ENCODE measurements at places on chromosomes 16 and 17.

GRCh38 chr16:86527366-86527765, 17.0 kb downstream of the FOXF1 start:
- DNase-seq: no peak

DNA sequence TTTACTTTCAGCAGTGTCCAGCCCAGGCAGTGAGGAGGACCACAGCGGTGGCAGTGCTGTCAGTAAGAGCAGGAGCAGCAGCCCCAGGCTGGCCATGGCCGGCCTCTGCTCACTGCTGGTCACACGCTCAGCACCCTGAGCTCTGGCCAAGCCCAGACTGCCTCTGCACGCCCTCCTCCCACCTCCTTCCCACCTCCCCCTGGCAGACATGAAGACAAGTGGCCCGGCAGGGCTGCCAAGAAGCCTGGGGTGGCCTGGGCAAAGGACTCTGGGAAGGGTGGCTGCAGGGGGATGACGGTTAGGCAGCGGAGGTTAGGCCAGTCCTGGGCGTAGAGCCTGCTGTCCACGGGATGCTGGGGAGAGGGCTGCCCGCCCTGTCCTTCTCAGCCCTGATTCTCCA, at the start of gene C16orf89:
Gene C16orf89 (minus strand): TSS at position 144 of the 400 bp plus-strand sequence. CDS start 48 bp downstream, at position 96.
- no peak for DNase-seq

DNA sequence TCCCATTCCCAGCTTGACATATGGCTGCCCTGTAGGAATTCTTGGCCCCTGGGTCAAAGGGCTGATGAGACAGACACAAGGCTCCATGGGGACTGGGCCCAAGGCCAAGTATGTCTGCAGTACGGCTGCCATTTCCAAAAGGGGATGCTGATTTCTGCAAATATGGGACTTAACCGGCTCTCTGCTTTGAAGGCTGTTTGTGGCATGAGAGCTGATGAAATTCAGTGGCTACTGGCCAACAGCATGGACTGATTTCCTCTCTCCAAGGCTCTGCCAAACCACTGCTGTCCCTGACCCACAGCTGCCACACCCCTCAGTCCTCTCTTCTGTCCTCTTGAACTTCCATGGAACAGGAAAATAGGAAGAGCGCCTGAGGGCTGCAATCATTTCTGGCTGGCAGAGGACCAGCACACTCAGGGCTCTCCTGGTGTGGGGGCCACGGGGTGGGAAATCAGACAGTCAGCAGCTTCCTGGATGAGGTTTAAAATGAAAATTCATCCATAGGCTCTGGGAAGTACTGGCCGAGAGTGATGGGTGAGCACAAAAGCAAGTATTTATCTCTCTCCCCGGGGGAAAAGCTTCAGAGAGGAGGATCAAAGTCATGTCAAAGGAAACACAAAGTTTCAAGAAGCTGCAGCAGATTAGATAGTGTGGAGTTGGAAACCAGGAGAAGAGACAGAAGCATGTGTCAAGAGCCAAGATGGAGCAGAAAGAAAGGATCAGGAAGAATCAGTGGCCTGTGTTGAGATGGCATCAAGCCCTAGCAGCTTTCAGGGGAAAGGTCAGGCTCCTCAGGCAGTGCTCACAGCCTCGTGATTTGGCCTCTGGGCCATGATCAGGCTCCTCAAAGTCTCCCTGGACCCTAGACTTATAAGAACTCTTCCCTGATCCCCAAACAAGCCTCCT, 64.1 kb upstream of the SREBF1 start:
- no peak for DNase-seq

DNA sequence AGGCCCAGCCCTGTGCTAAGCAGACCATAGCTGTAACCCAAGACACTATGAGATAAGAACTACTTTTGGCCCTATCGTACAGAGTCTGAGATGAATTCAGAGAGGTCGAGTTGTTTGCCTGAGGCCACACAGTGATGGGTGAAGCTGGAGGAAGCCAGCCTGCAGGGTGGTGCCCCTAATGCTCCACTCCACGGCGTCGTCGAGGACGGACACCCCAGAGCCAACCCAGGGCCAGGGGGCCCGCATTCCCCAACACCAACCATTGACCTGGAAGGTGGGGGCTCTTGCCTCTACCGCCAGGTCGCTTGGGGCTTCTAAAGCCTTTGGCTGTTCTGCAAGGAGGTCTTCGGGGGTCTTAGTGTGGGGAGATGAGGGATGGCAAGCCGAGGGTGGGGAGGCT, 84.1 kb downstream of the IRF8 start:
- DNase-seq: no peak

DNA sequence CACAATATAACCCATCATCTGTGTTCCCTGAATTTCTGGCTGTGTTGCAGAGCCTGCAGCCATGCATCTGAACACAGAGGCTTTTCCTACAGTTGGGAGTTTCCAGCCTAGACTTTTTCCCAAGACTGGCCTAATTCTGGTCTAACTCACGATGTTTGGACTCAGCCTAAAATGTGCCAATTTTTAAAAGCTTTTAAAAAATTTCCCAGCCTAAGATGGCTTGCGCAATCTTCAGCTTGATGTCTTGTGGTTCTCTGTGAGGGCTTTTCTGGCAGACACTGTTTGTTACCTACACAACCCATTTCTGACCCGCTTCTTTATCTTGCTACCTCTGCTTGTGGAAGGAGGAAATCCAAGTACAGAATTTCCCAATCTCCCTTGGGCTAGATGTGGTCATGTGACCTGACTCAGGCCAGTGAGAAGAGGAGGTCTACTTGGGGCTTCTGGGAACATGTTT, 72.7 kb upstream of the GAS7 start:
- no peak for DNase-seq

DNA sequence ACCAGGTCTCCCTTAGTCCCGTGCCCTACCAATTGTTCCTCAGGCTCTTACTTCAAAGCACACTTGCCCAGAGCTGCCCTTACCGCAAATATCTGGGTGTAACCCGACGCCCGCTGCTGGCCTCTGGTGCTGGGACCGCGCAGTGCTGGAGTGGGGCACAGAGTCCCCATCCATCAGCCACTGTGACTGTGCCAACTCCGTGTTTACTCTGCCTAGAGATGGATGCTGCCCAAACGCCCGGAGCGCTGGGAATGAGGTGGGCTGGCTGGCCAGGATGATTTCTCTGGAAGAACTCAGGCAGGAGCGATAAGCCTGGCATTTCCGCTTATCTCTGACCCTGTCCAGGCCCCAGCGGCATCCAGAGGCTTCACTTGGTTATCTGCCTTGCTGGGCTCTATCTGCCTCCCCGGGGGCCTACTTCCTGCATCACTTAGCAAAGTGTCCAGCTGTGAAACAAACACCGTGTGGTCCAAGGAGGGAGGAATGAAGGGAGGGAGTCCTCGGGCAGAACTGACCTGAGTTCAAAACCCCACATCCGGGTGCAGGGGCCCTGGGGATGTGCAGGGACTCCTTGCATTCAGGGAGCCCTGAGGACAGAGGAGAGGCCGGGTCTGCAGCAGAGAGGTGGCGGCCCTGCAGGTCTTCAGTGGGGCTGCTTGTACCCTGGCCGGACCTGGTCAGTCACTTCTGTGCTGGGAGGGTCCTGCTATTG, 9.4 kb upstream of the MYLK3 start:
- no peak for DNase-seq

- no peak for DNase-seq
These were observed 655 bp upstream of the GPR139 start for GRCh38 chr16:20074099-20074991.

DNA sequence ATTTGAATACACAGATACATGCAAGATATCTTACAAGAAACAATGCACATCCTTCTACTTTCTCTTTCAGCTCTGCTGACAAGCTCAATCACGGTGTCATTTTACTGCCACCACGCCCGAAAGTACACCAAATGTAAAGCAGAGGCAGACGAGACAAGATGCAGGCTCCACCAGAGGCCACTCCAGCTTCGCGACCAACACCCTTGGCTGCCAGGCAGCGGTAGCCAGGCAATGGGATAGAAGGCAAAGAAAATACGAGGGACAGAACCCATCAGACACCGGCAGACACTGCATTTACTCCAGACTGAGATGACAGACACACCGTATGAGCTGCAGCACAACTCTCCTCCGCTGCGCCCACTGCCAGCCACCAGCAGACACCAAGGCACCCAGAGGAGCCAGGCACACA, 41.0 kb downstream of the USP22 start:
- no peak for DNase-seq

DNA sequence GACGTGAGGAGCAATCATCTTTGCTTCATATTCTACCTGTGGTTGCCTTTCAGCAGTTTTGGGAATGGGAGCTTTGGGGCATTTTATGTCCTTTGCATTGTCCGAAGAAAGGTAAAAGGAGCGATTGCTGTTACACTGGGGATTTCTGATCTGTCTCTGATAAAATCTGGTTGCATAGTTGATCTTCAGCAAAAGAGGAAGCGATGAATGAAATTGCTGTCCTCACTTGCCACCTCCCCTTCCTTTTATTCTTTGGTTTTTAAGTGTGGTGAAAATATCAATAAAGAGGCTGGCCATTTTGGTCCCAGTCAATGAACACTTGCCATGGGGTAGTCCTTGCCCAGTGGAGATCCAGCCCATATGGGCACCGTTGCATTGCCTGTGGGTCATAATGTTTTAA, 236.8 kb downstream of the MSI2 start:
- DNase-seq: no peak

DNA sequence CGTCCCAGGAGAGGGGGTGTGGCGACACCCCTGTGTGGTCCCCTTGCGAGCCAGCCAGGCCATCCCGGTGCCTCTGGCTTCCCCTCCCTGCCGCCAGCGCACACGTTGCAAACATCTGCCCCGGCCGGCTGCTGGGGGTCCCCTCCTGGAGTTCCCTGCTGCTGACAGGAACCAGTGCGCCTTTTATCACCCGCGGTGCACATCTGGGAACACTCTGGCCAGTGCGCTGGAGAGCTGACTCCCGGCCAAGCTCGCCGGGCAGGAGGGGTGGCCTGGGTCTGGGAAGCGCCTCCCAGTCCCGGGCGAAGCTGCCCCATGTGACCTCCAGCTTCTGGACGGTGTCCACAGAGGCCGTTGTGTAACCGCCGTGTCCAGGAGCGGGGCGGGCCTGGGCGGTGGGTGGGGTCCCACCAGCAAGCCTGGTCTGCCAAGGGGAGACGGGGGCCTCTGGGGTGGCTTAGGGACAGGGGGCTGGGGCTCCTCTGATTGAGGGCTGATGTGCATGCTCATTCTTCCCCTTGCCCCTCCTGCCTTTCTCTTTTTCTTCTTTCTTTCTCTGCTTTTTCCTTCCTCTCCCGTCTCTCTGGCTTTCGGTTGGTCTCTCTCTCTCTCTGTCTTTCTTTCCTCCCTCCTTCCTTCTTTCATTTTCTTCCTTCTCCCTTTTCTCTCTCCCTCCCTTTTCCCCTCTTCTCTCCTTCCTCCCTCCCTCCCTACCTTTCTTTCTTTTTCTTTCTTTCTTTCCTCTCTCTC, 25.2 kb upstream of the CIBAR2 start:
- DNase-seq: no peak

GRCh38 chr17:1755252-1755826, 6.5 kb upstream of the SERPINF1 start:
- DNase-seq: no peak

GRCh38 chr17:2398655-2399571, 1.9 kb downstream of the MNT start:
- DNase-seq: peak; percentile 77

GRCh38 chr17:48626245-48627117, at the start of gene HOXB9:
TSS of gene HOXB9 (minus strand) at chr17:48626358. CDS start at chr17:48626269, 89 bp downstream.
- DNase-seq: no peak

- peak; percentile 24 for DNase-seq
These were observed 207.3 kb downstream of the CCDC182 start for GRCh38 chr17:57537524-57538410.

DNA sequence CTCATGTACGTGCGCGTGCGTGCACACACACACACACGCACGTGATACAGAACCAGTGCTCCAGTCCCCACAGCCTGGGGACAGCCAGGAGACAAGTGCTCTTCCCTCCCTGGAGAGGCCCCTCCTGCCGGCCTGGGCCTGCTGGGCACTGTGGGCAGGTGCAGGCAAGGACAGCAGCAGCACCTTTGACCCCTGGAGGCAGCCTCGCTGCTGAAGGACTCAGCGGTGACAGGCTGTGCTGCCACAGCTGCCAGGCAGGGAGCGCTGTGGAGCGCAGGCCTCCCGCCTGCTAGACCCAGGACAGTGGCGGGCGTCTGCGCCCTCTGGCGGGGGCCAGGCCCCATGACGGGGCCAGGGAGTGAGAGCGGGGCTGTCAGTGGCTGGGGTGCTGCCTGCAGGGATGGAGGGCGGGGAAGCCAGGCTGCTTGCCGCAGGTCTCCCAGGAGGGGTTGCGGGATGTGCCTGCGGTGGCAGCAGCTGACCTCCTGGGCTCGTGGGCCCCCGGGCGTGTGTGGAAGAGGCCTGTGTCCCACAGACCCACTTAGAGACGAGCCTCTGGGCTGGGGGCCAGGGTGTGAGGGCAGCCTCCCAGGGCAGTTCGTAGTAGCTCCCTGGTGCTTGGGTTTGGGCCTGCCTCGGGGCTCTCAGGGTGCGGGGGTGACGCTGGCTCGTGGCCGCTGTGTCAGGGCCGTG, 63.5 kb upstream of the PVALEF start:
- peak; percentile 89 for DNase-seq

DNA sequence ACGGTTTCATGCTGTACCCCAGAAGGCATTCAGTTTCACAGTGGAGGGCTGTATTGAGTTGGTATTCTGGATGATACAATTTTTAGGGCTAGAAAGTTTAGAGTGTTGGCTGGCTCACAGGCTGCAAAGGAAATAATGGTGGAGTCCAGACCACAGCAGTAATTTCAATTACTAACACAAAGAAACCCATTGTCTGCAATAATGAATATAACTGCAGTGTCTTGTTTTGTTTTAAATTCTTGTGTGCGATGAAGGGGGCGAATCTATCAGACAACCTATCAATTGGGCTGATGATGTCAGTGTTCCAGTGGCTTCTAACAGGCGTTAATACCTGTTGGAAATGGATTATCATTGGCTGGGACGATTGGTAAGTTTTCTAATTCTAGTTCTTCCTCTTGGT, 1.5 kb downstream of the SP2 start:
- no peak for DNase-seq

- no peak for DNase-seq
These were observed 80.6 kb downstream of the OR1D5 start for GRCh38 chr17:2982854-2983253.

GRCh38 chr16:49620158-49620868, 235.6 kb downstream of the ZNF423 start:
- DNase-seq: no peak

- no peak for DNase-seq
These were observed 164.0 kb downstream of the RGS9 start for GRCh38 chr17:65301184-65301583.

GRCh38 chr17:46991617-46992016, 12.6 kb upstream of the RPRML start:
- no peak for DNase-seq

GRCh38 chr17:7836596-7837407, 2.8 kb downstream of the KDM6B start:
- DNase-seq: peak; percentile 54

DNA sequence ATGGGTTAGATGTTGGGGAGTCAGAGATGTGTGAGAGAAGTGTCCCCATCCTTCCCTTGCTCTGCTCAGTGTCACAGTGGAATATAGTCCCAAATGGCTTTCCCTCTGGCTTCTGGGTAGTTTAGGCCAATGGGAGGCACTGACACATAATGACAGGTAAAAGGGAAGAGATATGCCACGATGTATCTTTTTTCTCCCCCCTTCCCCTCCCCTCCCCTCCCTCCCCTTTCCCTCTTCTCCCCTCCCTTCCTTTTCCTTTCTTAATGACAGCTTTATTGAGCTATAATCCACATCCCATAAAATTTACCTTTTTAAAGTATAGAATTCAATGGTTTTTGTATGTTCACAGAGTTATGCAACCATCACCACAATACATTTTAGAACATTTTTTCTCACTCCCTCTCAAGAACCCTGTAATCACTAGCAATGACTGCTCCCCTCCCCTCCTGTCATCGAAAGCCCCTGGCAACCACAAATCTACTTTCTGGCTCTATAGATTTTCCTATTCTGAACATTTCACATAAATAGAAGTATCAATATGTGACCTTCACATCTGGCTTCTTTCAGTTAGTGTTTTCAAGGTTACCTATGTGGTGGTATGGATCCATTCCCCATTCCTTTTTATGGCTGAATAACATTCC, 617 bp upstream of the CCR7 start:
- no peak for DNase-seq

Data from activated CD4-positive, alpha-beta T cell treated with anti-CD3 and anti-CD28 coated beads, Interleukin-2, amount 10 ng/mL, durations not matched to agents 7 days and 5 days (primary cell).